ENCODE measurements at places on chromosomes 2 and 18.

- DNase-seq, result no peak
Measured at GRCh38 chr2:209451209-209451834, 27.5 kb downstream of the MAP2 start.

DNA sequence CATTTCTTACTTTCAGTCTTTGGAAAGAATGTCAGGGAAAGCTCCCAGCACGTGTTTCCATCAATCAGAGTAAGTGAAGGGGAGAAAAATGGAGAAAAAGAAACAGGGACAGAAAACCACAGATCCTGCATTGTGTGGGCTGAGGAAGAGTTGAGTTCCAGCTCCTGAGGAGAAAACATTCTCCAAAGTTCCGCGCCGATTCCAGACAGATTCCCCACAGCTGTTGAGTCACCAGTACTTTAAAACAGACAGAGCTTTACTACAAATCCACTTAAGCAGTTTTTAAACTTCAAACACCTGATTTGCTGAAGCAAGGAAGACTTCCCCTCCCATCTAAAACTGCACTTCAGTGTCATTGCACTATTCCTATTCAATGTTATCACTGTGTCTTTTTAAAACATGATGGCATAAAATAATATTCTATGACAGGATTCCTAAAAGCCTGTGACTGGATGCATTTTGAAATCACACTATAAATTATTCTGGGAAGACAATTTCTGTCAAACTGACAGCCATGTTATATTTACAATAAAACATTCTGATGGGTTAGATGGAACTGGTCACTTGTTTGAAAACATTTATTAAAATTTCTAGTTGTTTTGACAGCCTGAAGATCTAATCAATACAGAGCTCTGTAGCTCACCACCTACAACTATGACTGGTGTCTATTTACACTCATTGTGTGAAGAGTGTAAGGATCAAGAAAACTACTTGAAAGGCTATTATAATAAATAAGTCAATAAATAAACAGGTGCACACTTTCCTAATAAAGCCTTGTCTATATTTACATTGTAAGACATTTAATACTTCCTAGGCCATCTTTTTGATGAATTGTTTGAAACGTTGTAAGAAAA, 40.9 kb downstream of the TCF4 start:
- DNase-seq, result no peak

- no peak for DNase-seq
Measured at GRCh38 chr18:43160509-43160908, 45.0 kb upstream of the RIT2 start.

DNA sequence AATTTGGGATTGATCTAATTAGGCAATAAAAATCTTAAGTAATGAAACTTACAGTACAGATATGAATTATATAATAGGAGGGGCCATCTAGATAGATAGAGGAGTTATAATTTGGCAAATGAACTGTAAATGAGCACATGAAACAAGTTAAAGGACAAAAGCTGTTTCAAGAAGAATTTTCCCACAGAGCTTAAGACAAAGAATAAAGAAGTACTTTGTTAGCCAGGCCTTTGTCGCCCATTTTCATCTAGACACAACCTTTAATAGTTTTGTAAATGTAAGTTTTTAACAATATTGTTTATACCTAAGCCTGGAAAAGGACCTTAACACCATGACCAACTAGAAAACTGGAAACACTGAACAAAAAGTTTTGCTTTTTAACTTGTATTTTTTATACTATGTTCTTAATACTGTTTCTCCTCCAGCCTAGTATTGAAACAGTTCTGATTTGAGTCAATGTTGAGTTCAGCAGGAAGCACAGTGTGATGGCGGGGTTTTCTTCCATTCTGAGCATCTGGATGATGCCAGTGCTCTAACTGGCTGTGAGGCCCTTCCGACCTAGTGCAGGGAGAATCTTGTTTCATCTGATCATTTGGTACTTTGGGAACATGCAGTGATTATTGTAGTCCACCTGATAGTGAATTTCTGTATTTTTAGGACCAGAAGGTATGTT, 37.6 kb downstream of the FARP2 start:
- no peak for DNase-seq

GRCh38 chr18:35267809-35268208, 22.2 kb downstream of the ZSCAN30 start:
- no peak for DNase-seq

DNA sequence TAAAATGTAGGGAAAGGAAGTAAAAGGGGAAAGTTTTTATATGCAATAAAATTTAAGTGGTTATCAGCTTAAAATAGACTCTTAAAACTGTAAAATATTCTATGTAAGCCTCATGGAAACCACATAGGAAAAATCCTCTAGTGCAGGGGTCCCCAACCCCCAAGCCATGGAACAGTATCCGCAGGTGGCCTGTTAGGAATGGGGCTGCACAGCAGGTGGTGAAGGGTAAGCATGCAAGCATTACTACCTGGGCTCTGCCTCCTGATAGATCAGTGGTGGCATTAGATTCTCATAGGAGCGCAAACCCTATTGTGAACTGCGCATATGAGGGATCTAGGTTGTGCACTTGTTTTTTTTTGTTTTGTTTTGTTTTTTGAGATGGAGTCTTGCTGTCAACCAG, 1409.3 kb upstream of the CDH2 start:
- DNase-seq, result no peak

- DNase-seq, result no peak
Measured at GRCh38 chr18:76507830-76508385, 12.9 kb upstream of the ZNF516 start.

DNA sequence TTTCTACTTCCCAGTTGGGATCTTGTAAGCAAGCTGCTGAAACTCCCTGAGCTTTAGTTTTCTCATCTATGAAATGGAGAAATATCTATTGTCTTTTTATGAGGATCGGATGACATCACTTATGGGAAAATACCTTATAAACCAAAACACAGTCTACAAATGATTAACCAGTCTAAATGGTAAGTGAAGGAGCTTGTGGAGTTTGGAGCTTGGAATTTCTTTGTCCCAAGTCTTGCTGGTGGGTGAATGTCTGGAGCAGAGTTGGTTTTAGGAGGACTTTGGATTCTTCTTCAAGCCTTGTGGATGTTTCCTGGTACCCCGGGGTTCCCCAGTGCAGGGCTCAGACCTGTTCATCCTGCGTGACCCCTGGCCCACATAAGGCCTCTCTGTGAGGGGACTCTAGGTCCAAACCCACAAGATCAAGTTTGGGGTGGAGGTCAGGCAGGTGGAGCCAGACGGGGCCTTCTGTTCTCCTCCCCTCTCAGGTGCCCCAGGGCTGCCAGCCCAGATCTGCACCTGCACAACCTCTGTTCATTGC, 43.2 kb downstream of the FOSL2 start:
- no peak for DNase-seq

DNA sequence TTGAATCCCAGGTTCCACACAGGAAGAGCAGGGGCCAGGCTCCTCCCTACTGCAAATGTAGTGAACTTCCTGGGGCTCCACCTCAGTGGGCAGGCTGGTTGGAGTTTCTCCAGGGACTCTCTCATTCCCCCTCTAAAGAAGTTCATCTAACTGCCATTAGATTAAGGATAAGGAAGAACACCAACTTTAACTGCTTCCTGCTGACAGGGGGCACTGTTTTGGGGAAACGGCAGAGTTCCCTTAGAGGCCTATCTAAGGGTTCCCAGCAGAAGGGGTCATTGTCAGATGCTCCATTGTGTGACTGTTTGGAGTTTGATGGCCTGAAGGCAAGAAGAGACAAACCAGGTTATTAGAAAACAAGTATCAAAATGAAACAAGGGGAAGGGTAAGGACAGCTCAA, 2159.7 kb upstream of the PIK3C3 start:
- DNase-seq, result no peak

DNA sequence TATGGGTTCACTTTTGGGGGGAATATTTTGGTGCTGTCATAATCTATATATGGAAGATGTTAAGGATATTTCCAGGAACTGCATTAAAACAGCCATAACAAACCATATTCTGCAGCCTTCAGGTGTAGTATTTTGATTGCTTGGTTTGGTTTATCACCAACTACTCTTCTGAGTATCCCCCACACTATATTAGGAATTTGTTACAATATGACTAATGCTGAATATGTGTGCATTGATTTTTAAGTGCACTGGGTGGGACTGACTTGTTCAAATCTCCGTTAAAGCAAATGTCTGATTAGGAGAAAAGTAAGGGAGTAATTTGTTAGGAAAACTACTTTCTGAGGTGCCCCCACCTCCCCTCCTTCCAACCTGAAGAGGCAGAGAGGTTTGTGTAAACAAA, 47.7 kb downstream of the SPTBN1 start:
- DNase-seq, result no peak

GRCh38 chr2:36616947-36617346, 19.0 kb upstream of the FEZ2 start:
- DNase-seq, result no peak

GRCh38 chr2:74751981-74752851, 81.7 kb upstream of the HK2 start:
- DNase-seq, result no peak

DNA sequence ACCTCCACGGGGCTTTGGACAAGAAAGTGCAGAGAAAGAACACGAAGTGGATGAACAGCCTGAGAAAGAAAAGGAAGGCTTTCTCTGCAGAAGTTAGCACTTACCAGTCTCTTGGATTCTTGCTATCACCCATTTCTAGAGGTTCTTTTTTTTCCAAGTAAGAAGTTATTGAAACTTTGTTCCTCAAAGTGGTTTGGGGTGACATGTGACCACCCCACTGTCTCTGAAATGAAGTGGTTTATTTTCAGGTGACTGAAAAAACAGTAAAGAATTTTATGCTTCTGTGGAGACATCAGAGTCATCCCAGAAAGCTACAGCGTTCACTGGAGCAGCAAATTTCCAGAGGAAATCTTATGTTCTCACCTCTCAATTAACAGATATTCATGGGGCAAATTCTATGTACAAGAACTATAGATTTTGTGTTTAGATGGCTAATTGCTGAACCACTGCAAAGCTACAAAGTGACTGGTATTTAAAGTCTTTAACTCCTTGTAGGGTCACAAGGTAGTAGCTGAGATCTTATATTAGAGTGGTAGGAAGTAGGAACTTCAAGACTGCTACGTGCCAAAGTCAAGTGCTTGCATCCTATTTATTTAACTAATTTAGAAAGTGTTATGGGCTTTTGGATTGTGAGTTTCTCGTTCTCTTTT, 267.5 kb downstream of the TGIF1 start:
- DNase-seq, result no peak

GRCh38 chr2:17758118-17758517, 4.2 kb downstream of the GEN1 start:
- no peak for DNase-seq

DNA sequence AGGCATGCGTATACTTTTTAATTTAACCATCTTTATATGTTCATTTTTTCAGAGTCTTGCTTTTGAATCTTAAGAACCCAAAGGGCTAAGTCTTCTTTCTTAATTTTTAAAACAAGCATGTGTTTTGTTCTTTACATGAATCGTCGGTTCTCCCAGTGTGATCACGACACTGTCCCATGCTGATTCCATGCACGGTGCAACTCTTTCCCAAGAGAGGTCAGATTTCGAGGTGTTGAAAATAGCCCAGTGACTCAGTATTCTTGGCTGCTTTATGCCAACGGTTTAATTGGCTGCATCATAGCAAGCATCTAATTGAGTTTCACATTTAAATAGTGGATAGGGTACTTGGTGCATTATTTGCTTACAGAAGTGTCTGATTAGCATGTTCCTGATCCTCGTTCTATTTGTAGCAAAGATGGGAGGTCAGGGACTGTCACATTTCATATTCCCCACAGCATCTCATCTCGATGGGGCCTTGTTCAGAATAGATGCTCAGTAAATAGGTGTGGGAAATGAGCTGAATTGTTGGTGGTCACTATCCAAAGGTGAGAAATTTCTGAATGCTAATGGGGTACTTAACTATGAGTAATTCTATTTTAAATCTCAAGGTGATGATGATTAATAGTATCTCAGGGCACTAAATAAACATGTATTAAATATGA, 2.8 kb downstream of the NPAS2 start:
- DNase-seq, result no peak

GRCh38 chr2:190572246-190572645, 37.7 kb upstream of the NEMP2 start:
- no peak for DNase-seq

DNA sequence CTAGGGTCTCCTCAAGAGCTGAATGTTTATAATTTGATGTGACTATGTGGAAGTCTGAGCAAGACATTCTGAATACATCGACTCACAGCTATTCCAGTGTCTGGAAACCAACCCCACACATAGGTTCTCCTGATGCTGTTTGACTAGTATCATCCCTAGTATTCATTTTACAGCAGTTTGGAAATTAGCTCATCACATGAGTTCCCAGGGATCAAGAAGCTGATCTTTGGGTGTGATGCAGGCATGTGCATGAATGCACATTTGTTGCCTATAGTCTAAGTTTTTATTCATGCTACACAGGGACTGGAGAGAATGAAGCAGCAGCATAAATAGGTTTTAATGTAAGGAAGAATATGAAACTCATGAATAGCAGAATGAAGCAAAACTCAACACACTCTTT, 284.3 kb upstream of the SPRED2 start:
- no peak for DNase-seq

DNA sequence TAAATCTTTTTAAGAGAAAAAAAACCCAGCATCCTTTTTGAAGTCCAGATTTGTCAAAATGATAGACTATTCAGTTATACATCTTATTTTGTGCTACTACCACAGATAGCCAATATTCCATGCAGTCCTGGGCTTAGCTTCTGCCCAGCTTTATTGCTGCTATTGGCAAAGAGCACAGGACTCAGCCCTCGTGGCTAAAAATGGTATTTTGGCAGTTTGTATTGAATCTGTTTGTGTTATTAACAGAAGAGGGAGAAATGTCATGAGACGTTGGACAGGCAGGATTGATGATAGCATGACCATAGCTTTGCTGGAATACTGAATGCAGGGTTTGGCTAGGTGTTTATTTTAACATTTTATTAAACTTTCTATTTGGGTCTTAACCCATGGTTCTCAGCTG, 19.4 kb downstream of the ELAC1 start:
- DNase-seq, result no peak

- no peak for DNase-seq
Measured at GRCh38 chr18:21803495-21803894, 62.9 kb downstream of the MIB1 start.

- no peak for DNase-seq
Measured at GRCh38 chr2:25241452-25241851, 73.1 kb upstream of the POMC start.

GRCh38 chr2:241390301-241391206, 34.5 kb downstream of the FARP2 start:
- DNase-seq, result no peak

Data from esophagus squamous epithelium (tissue), 5 donors.